Fibroblast of villous mesenchyme (primary cell): ENCODE measurements at places on chromosomes 3 and 15. TPM values are rescaled to one million over a fixed set of nuclear protein-coding genes. Genes with fewer than 3 reads are reported as not detected.

The KNG1 gene
- not detected in 2 replicates for total RNA-seq

The SNX22 gene
- total RNA-seq, result under 0.01 and 0.32 TPM in 2 replicates

The TBL1XR1 gene
- 107 and 161 TPM in 2 replicates for total RNA-seq

The KCNMB3 gene
- total RNA-seq, result 1.3 and 2.2 TPM in 2 replicates

The VWA5B2 gene
- not detected in 2 replicates for total RNA-seq

The SNURF gene
- 11.3 and 12.1 TPM in 2 replicates for total RNA-seq

The ALCAM gene
- 86.3 and 139 TPM in 2 replicates for total RNA-seq

The NR2E3 gene
- 0.86 and 0.97 TPM in 2 replicates for total RNA-seq

The ADAMTS17 gene
- total RNA-seq, result under 0.01 and 0.32 TPM in 2 replicates

The HTR3E gene
- total RNA-seq, result not detected in 2 replicates

The CHRD gene
- 1.7 and 3.5 TPM in 2 replicates for total RNA-seq

The PCYT1A gene
- 76.3 and 110 TPM in 2 replicates for total RNA-seq

The SCG3 gene
- total RNA-seq, result under 0.01 TPM in 1 of 2 replicates, not detected in the other

The SKOR1 gene
- 0.32 TPM in 1 of 2 replicates, not detected in the other for total RNA-seq

The CDHR4 gene
- not detected in 2 replicates for total RNA-seq

The HRH1 gene
- total RNA-seq, result 13.2 and 26.8 TPM in 2 replicates

The STRIT1 gene
- not detected in 2 replicates for total RNA-seq

The CYP1A1 gene
- not detected in 2 replicates for total RNA-seq

The PLSCR4 gene
- total RNA-seq, result 13.5 and 22.9 TPM in 2 replicates

The UROC1 gene
- under 0.01 TPM in 1 of 2 replicates, not detected in the other for total RNA-seq

The LEKR1 gene
- total RNA-seq, result 0.86 and 0.97 TPM in 2 replicates

The NR2C2 gene
- total RNA-seq, result 20.6 and 26.3 TPM in 2 replicates

The LMAN1L gene
- not detected in 2 replicates for total RNA-seq

The MCF2L2 gene
- total RNA-seq, result 0.43 and 0.64 TPM in 2 replicates

The CADPS gene
- total RNA-seq, result 1.6 TPM in 1 of 2 replicates, not detected in the other

The ACSBG1 gene
- total RNA-seq, result under 0.01 TPM in 1 of 2 replicates, not detected in the other

The RHCG gene
- not detected in 2 replicates for total RNA-seq

The GRAMD1C gene
- total RNA-seq, result 2.2 and 2.3 TPM in 2 replicates

The OIP5 gene
- total RNA-seq, result 2.6 and 8.6 TPM in 2 replicates

The HAUS2 gene
- total RNA-seq, result 25.9 and 26.7 TPM in 2 replicates

The SCN11A gene
- under 0.01 TPM in 2 replicates for total RNA-seq

The IFT80 gene
- 39.0 and 47.9 TPM in 2 replicates for total RNA-seq

The GOLGA8Q gene
- 0.43 and 0.97 TPM in 2 replicates for total RNA-seq

The WDR93 gene
- under 0.01 TPM in 1 of 2 replicates, not detected in the other for total RNA-seq

The FRMD5 gene
- 1.3 and 1.9 TPM in 2 replicates for total RNA-seq

The CIB2 gene
- 4.8 and 11.7 TPM in 2 replicates for total RNA-seq

The WNT5A gene
- total RNA-seq, result 1,105 and 1,763 TPM in 2 replicates

The PRR23A gene
- not detected in 2 replicates for total RNA-seq

The KBTBD13 gene
- total RNA-seq, result not detected in 2 replicates

The FBXL2 gene
- total RNA-seq, result 12.6 and 16.8 TPM in 2 replicates

The CLRN1 gene
- not detected in 2 replicates for total RNA-seq

The EIF1B gene
- 13.5 and 19.0 TPM in 2 replicates for total RNA-seq

The MYRIP gene
- not detected in 2 replicates for total RNA-seq

The FBXO40 gene
- total RNA-seq, result under 0.01 TPM in 1 of 2 replicates, not detected in the other

The OXTR gene
- total RNA-seq, result 75.4 and 310 TPM in 2 replicates
